HuH-7 (cell line): ENCODE measurements at places on chromosomes 1 and 21.

DNA sequence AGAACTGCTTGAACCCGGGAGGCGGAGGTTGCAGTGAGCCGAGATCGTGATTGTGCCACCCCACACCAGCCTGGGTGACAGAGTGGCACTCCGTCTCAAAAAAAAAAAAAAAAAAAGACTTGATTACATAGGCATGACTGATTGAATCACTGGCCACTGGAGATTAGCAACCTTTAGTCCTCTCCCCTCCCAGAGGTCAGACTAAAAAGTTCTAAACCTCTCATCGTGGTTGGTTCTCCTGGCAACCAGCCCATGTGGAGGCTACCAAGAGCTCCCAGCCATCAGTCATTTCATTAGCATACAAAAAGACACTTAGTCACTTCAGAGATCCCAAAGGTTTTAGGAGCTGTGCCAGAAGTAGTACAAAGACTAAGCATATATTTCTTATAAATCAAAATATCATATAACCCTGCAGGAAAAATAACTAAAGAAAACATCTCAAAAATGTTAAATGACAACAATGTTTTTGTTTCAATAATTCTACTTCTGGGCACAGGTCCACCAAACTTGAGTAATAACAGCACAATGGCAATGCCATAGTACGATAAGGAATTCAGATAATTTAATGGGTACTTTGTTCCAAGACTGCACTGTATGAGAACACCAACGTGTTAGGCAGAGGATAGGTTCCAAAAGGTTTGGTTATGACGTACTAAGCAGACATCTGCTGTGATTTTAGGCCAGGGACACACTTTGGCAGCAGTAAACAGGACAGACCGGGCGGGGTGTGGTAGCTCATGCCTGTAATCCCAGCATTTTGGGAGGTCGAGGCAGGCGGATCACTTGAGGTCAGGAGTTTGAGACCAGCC, 18.1 kb downstream of the USP48 start:
- no peak for DNase-seq

DNA sequence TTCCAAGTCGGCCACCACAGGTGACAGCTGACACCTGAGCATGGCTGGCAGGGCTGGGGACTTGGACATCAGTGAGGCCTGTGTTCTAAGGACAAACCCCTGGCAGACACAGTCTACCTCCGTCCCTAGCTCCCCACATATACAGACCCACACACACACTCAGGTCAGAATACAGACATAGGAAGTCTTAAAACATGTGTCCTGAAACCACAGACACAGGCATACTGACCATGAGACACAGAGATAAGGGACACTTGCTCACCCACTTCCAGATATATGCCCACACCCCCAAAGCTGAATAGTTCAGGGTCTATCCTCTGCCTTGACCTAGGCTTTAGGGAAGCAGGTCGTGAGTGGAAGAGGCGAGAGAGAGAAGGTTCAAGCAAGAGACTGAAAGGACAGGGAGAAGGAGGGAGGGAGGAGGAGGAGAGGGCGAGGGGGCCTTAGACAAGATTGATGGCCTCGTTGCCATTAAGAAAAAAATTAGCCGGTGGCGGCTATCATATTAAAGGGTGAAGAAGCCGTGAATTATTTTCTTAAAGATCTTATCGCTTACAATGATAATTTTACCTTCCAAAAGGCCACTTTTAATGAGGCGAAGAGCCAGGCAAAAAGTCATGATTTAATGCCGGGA, 49.9 kb downstream of the TMEM53 start:
- DNase-seq = no peak

- no peak for DNase-seq
Measured at GRCh38 chr1:192967901-192968300, 91.3 kb downstream of the UCHL5 start.

- DNase-seq = no peak
Measured at GRCh38 chr1:221254813-221255212, 375.6 kb downstream of the HLX start.

- no peak for DNase-seq
Measured at GRCh38 chr1:236808564-236809130, 13.6 kb downstream of the MTR start.

DNA sequence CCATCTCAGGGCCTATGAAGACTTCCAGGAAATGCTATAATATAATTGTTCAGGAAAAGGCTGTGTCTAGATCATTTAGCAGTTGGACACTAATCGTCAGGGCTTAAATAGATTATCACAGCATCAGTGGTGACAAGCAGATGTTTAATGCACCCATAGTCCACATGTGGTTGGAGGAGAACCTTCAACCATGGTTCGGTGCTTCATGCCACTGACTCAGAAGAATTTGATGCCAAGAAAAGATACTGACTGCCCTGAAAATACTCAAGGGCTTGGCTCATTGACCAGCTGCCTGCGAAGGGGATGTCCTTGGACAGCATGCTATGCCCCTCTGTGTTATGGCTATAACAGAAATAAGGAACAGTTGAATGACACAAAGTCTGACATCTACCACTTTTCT, 175.7 kb downstream of the HHIPL2 start:
- no peak for DNase-seq

DNA sequence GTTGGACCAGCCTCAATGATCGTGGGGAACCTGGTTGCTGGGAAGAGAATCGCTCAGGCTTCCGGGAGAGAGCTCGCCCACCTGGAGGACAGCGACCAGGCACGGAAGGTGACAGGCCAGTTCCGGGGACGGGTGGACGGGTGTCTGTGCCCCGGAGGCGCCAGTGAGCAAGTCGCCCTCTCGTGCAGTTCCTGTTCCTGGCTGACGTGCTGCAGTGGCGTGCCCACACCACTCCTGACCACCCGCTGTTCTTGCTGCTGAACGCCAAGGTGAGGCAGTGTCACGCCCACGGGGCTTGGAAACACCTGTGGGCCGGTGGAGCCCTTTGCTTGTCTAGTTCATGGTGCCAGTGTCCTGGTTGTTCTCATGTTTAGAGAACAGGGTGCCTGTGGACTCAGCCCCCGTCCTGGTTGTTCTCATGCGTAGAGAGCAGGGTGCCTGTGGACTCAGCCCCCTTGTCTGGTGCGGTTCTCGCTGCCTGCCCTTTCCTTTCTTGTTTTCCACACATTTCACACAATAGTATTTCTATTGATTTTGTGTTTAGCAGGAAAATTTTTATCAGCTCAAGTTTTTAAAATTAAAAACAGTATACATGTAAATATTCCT, 53.1 kb downstream of the S100B start:
- DNase-seq = no peak

- no peak for DNase-seq
Measured at GRCh38 chr1:103953386-103953785, 203.7 kb downstream of the AMY1C start.

GRCh38 chr1:164662955-164663354, 104.0 kb downstream of the PBX1 start:
- no peak for DNase-seq

GRCh38 chr1:214635506-214635905, 32.5 kb downstream of the CENPF start:
- no peak for DNase-seq

DNA sequence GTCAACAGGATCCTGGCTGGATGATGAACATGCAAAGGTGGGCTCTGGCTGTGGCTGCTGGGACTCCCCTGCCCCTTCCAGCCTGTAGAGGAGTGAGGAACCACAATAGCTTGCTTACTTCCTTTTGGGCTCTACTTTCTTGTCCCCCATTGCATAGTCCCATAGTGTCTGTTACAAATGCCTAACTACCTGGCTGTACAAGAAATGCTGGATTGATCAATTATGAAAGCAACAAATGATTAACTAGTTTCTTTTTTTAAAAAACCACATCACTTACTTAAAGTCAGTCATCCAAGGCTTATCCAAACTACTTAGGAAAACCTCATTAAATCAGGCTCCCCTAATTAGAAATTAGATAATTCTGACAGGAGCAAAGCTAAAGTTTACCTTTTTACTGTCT, 514.1 kb upstream of the PKN2 start:
- DNase-seq = no peak

DNA sequence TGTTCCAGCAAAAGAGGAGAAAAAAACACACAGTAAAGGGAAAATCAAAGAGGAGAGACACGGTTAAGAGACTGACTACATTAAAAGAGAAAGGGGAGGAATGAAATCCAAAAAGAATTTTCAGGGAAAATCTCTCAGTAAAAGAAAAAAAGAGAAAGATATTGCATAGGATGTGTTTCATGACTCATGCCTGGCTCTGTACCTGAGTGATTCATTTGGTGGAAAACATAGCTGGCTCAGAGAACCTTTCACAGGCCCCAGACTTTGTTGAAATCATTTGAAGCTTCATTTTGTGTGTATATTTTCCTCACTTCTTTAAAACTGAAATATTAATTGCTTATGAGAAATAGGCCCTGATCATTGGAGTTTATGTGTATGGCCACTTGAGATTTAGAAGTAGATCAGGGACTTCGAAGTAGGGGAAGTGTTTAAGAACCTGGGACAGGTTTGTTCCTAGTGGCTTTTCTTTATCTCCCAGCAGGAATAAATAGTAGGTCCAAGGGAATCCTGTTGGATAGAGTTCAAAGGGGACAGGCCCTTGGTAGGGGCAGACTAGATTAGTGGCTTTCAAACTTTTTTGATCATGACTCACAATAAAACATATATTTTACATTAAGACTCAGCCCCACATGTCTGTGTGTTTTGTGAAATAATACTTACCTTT, 239.1 kb upstream of the SGIP1 start:
- DNase-seq = no peak

GRCh38 chr1:201670517-201670916, 131.6 kb downstream of the NAV1 start:
- no peak for DNase-seq

DNA sequence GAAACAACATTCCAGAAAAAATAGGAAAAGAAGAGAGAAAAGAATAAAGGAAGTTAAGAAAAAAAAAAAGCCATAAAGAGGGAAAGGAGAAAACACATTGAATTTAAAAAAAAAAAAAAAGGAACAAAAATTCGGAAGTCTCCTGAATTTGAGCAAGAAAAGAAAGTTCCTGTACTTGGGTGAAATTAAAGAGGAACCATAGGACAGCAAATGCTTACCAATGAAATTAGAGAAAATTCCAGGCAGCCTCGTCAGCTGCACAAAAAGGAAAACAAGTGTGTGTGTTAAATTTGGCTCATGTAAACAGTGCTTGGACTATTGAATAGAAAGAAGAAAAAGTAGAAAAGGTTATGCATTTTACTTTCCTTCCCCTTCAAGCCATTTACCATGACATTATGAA, 4.9 kb downstream of the IL12RB2 start:
- no peak for DNase-seq

- DNase-seq = no peak
Measured at GRCh38 chr21:16195538-16195910, 465.7 kb downstream of the USP25 start.

- DNase-seq = no peak
Measured at GRCh38 chr1:218463194-218464156, 118.3 kb downstream of the TGFB2 start.

GRCh38 chr1:50681931-50682330, 258.7 kb upstream of the DMRTA2 start:
- DNase-seq = no peak

DNA sequence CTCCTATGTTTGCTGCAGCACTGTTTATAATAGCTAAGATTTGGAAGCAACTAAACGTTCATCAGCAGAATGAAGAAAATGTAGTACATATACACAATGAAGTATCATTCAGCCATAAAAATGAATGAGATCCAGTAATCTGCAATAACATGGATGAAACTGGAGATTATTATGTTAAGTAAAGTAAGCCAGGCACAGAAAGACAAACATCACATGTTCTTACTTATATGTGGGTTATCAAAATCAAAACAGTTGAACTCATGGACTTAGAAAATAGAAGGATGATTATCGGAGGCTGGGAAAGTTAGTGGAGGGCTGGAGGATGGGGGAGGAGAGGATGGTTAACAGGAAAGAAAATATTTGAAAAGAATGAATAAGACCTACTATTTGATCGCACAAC, 1017.6 kb downstream of the KCNT2 start:
- DNase-seq = no peak

DNA sequence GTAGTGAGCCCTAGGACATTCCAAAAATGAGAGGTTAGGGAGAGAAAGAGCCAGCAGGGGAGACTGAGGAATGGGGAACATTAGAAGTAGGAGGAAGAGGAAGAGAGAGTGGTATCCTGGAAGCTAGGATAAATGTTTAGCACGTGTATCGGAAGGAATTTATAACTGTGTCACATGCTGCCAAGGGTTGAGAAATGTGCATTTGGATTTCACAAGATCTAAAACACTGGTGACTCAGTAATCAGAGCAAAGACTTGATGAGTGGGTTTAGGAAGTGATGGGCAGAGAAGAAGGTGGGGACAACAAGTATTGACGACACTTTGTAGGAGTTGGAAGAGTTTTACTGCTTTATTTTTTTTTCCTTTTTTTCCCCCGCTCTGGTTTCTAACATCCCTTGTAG, 193.9 kb downstream of the FMN2 start:
- no peak for DNase-seq

DNA sequence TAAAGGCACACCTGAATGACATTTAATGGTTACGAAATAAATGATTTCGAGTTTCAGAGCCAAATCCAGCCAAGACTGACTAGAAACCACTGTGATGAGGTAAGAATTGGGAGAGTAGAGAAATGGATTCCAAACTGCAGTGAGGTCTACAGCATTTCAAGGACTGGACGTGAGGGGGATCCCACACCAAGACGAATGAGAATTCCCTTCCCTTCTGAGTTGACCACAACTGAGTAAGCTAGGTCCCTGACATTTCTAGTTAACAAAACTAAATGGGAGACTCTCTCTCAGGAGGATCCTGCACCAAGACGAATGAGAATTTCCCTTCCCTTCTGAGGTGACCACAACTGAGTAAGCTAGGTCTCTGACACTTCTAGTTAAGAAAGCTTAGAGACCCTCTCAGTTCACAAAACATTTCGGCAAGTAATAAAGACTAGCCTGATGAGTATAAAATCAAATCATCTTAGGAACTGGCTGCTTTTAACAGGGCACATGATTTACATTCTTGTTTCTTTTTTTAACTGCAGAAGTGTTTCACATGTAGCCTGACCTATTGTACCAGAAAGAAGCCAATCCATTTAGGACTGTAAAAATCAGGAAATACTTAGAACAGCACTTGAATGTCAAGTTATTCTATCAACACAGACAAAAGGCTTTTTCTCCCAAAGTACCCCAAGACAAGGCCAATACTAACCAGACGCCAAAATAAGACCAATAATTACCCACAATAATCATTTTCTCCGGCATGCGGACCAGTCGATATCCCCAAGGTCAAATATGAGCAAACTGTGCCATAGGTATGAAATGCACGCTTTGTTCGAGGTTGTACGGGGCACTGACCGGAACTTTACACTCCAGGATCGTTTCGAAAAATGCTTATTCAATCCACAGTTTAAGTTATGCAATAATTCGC, 1.4 kb upstream of the SPATA1 start:
- no peak for DNase-seq

DNA sequence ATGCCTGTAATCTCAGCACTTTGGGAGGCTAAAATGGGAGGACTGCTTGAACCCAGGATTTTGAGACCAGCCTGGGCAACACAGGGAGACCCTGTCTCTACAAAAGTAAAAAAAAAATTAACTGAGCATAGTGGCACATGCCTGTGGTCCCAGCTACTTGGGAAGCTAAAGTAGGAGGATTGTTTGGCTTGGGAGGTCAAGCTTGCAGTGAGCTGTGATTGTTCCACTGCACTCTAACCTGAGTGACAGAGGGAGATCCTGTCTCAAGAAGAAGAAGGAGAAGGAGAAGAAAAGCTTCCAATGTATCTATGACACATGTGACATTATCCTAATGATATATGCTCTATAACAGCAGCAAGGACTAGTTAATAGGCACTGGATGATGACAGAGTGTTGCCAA, 20.1 kb upstream of the ARHGAP29 start:
- DNase-seq = no peak

- DNase-seq = no peak
Measured at GRCh38 chr21:45833414-45833813, 148.2 kb upstream of the COL6A1 start.
